ENCODE measurements at places on chromosomes 6 and 20.

- no peak for DNase-seq
Measured at GRCh38 chr20:51028616-51029212, 5.8 kb upstream of the KCNG1 start.

GRCh38 chr6:53199156-53199555, 50.5 kb upstream of the GCM1 start:
- DNase-seq: no peak

DNA sequence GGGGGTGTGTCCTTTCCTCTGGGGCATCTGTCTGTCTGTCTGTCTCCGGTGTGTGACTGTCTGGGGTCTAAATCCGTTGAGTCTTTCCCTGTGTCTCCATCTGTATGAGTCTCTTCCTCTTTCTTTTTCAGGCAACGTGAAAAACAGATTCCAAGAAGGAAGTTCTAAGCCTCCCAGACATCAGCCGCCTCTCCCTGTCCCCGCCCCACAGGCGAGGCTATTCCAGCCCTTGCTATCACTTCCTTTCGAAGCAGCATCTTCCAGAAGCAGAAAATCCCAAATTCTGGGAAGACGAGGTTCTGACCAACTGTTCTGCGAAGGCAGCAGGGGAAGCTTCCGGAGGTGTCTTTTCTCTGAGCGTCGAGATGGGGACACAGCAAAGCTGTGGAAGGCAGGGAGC, 34.0 kb downstream of the PMEPA1 start:
- no peak for DNase-seq

DNA sequence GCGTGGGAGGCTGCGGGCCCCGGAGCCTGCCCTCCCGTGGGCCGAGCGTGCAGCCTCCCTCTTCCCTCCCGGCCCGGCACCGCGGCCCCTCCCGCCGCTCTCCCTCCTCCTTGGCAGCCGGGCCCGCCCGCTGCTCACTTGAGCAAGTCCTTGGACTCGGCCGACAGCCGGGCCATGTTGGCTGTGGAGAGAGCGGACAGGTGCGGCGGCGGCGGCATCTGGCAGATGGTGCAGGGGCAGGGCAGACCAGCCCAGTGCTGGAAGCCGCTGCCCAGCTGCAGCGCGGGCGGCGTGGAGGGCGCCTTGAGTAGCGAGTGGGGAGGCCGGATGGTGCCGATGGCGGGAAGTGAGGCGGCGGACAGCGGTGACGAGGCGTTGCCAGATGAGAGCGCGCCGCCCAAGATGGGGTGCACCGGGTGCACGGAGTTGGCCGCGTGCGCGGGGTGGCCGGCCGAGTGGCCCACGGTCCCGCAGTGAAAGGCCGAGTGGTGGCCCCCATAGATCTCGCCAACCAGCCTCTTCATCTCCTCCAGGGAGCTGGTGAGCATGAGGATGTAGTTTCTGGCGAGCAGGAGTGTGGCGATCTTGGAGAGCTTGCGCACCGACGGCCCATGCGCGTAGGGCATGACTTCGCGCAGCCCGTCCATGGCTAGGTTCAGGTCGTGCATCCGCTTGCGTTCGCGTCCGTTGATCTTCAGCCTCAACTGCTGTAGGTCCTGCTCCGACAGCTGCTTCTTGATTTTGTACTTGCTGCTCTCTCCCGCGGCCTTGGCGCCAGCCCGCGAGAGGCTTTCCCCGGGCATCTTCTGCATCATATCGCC, 766 bp downstream of the OLIG3 start:
- no peak for DNase-seq

DNA sequence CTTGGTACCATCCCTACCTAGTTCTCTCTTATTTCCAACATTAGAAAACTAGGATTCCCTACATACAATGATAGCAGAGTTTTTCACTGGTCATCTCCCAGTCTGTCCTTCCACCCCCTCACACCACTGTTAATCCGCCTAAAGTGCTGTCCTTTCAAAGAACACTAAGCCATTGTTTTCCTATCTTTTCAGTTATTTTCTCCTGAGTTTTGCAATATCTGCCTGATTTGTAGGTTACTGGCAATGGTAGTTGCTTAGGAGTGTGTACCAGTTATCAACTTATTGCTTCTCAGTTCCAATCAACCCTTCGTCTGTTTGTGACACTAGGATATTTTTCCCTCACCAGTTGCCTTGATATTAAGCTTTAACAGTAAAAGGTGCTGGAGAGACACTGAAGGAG, 135.0 kb downstream of the EPM2A start:
- no peak for DNase-seq

- DNase-seq: no peak
Measured at GRCh38 chr6:99590728-99591672, 15.6 kb upstream of the PRDM13 start.

GRCh38 chr20:9409981-9410380, 104.4 kb upstream of the LAMP5 start:
- no peak for DNase-seq

DNA sequence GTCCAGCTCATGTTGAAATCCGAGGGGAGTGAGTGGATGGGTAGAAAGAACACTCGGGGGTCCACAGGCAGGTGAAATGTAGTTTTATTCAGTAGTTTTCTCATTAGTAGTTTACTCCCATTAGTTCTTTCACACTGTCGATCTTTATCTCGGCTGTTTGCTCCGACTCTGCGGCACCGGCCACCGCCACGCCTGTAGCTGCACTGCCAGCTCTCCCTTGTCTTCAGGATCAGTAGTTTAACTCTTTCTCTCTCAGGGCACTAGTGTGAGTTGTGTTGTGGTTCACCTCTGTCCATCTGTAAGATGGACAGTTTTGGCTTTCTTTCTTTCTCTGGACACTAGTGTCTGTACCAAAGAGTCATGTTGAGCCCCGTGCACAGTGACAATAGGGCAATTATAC, 195.7 kb downstream of the LMBRD1 start:
- DNase-seq: no peak

GRCh38 chr6:45929421-45930361, 86.0 kb downstream of the CLIC5 start:
- DNase-seq: no peak

- no peak for DNase-seq
Measured at GRCh38 chr6:27966044-27966443, 9.0 kb downstream of the OR2B6 start.

GRCh38 chr6:55778705-55779104, 96.7 kb downstream of the BMP5 start:
- no peak for DNase-seq
